T-helper 1 cell (primary cell): ENCODE measurements at places on chromosomes 7 and 10.

DNA sequence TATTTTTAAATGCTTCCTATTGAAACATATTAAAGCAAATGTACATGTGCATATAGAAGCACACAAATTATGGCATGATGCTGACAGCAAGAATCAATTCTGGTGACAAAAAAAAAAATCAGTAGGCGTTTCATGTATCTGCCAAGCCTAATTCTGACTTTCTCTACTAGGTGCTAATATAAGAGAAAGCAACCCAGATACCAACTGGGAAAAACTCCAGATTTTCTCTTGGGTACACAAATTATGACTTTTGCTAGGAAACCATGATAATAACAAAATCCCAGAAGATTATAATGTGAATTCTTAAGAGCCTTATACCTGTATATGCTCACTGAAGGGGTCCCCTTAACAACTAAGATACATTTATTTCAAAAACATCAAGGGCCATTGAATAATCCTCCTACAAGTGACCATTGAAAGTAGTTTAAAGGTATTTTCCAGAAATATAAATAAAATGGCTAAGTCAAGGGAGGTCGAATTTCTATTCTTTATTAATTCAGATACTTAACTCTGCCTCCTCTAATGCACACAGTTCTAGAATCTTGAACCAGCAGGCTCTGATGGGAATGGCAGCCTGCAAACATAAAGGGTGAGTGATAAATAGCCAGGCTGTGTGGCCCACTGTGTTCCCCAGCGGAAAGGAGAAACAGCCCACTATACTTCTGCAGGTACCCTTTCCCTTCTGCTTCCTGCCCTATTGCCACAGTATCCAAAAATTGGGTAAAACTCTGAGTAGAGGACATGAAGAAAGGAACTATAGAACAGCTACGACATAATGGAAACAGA lies 84.5 kb downstream of the DGKB start:
- no peak for DNase-seq

DNA sequence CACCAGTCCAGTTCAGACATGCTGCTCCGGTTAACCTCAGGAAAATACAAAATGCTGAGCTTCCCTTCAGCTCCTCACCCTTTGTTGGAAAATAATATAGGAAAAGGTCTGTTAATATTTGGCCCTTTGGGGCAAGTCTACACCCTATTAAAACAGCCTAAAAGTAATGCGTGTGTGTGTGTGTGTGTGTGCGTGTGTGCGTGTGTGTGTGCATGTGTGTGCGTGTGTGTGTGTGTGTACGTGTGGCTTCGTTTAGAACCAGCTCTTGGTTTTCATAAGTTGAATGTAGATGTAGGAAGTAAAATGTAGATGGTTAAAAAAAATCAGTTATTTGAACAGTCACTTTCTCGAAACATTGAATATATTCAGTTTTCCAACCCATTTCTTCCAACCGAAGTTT lies 61.1 kb upstream of the PDCD4 start:
- no peak for DNase-seq

DNA sequence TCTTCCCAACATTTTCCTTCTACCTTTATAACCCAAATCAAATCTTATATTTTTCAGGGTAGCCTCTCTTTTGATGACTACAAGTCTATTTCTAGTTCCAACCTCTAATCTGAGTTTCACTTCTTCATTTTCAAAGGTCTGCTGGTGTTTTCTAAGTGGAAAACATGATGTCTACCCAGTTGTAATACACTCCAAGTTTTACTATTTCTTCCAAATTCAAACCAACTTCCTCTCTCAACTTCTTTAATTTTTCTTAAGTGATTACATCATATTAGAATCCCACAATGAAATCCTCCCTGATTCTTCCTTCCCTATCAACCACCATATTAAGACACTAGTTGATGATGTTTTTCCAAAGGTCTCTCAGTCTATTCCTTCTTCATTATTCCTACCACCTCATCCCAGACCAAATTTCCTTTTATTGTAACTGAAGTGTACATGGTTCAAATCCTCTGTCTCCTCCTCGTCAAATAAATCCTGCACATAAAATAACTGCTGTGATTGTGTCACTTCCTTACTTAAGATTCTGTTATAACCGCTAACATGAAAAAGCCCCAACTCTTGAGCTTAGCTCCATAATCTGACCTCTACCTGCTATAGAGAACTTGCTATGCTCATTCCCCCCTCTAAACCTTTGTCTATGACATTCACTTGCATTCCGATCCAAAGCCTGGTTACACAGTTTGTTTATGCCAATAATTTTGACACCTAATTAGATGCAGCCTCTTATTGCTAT lies 12.7 kb downstream of the TAS2R38 start:
- DNase-seq: no peak

GRCh38 chr7:104836976-104837375 lies 177.0 kb upstream of the KMT2E start:
- no peak for DNase-seq

- DNase-seq: no peak
Measured at GRCh38 chr7:44748948-44749731, 493 bp downstream of the ZMIZ2 start.

DNA sequence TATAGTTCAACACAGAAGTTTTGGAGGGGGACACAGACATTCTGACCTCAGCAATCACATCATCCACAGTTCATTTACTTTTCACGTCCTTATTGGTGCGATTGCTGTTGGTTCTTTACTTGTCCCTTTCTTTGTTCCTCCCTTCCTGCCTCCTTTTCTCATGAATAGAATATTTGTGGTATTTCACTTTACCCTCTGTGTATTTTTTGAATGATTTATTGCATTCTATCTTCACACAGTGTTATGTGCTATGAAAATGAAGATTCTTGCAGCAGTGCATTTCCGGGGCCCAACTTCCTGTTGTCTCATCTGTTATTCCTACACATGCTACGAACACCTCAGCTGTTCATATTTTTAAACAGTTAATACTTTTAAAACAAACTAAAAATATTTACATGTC lies 179.6 kb downstream of the ZMYND11 start:
- peak; percentile 11 for DNase-seq
